NCI-H2029 (cell line): ENCODE measurements at places on chromosomes 16 and 17.
A peak's percentile ranks its signal among the peaks of the same experiment; 100 is the strongest.

DNA sequence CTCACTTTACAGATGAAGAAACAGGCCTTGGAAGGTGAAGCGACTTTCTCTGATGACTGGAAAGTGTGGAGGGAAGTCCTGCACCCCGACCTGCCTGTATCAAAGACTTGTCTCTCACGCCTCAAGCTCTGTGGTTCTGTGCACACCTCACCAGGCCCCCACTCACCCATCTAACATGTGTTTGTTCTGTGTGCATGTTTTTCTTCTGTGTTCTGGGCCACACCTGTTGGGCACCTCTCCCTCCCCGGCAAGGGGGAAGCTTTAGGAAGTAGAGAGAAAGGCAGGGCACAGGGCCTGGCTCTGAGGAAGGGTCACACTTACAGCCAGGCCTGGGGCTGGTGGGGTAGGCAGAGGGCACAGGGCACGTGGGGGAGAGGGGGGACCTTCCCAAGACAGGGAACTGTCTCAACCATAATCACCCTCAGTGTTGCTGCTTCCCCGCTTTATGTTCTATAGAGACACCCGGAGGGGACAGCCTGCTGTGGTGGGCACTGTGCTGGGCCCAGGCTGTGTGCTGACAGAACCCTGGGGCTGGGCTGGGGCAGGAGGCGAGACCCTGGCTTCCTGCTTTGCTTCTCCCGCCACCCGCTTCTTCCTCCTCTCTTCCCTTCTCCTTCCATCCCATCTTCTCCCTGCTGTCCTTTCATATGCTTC is 7.3 kb downstream of the RPRML start:
- DNase-seq, result no peak

GRCh38 chr16:280991-281659 is 734 bp downstream of the ARHGDIG start:
- no peak for DNase-seq

DNA sequence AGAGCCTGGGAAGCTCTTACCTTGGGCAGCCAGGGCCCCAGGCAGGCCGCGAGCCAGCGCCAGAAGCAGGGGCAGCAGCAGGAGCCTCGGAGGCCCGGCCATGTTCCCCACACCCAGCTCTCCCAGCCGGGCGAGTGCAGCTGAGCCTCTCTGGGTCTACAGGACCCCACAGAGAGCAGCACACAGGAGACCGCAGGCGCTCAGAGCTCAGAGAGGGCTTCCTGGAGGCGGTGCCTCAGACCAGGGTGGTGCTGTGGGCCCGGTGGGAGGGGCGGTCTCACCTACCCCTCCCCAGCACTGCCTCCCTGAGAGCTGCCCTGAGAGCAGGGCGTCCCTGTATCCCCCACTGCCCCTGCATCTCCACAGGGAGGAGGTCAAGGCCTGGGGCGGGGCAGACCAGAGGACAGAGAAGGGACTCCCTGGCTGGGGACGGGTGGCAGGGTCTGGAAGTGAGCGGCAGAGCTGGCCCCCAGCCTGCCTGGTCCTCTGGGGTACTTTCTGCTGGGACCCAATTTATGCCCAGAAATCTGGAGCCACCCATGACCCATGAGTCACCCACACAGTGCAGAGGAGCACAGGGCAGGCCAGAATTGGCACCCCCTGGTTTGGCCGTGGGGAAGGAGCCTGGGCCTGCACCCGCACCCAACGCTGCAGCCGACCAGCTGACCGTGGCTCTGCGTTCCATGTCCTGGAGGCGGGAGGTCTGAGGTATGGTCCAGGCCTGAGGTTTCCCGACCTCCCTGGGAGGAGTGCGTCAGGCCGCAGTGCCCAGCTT is at the start of gene CD7:
TSS of gene CD7 (minus strand) at position 215 of the 775 bp plus-strand sequence. CDS start at position 102, 113 bp downstream.
- DNase-seq, result no peak

DNA sequence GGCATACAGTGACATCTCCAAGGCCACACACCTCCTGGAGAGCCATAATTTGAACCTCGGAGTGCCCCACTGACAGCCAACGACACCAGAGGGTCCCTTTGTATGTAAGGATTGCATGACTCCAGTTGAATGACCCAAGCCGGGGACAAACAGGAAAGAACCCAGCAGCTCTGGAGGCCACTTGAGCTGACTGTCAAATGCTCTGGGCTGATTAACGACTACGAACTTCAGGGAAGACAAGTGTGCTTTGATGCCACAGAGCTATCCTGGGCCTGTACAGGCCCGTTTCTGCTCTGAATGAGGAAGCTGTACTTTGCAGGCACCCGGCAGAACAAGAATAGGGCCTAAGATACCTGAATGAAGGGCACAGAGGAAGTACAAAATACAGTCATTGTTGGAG is 404.6 kb downstream of the SLC39A11 start:
- no peak for DNase-seq

DNA sequence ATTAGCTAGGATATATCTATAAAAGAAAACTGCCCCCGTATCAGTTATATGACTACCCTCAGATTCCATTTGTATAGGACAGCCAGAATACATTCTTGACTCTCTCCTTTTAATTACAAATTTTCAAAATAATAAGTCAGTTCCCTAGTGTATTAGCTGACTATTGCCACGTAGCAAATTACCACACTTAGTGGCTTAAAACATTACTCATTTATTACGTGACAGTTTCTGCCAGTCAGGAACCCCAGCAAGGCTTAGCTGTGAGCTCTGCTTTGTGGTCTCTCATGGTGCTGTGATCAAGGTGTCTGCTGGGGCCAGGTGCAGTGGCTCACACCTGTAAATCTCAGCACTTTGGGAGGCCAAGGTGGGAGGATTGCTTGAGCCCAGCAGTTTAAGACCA is 13.9 kb upstream of the SCNN1B start:
- no peak for DNase-seq

DNA sequence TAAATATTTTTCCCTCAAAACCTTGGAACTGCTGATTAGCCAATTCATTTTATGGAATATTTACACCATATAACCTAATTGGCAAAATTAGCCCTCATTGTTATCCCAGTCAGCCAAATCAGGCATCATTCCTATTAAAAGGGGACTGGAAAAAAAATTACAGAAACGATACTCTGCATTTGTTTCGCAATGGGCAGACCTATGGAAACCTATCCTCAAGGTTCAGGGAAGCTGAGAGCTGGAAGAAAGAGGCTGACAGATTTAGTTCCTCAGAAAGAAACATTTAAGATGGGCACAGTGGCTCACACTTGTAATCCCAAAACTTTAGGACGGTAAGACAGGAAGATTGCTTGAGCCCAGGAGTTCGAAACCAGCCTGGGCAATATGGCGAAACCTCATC is 85.6 kb upstream of the RPH3AL start:
- DNase-seq, result no peak

DNA sequence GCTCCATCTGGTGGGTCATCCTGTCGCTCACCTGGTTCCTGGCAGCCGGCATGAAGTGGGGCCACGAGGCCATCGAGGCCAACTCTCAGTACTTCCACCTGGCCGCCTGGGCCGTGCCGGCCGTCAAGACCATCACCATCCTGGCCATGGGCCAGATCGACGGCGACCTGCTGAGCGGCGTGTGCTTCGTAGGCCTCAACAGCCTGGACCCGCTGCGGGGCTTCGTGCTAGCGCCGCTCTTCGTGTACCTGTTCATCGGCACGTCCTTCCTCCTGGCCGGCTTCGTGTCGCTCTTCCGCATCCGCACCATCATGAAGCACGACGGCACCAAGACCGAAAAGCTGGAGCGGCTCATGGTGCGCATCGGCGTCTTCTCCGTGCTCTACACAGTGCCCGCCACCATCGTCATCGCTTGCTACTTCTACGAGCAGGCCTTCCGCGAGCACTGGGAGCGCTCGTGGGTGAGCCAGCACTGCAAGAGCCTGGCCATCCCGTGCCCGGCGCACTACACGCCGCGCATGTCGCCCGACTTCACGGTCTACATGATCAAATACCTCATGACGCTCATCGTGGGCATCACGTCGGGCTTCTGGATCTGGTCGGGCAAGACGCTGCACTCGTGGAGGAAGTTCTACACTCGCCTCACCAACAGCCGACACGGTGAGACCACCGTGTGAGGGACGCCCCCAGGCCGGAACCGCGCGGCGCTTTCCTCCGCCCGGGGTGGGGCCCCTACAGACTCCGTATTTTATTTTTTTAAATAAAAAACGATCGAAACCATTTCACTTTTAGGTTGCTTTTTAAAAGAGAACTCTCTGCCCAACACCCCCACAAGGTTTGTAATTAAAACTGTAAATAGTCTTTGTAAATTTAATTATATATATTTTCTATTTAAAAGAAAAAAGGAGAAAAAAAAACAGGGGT is 1.7 kb downstream of the FZD2 start:
- no peak for DNase-seq

GRCh38 chr17:52754838-52755237 is 596.3 kb upstream of the CA10 start:
- no peak for DNase-seq

DNA sequence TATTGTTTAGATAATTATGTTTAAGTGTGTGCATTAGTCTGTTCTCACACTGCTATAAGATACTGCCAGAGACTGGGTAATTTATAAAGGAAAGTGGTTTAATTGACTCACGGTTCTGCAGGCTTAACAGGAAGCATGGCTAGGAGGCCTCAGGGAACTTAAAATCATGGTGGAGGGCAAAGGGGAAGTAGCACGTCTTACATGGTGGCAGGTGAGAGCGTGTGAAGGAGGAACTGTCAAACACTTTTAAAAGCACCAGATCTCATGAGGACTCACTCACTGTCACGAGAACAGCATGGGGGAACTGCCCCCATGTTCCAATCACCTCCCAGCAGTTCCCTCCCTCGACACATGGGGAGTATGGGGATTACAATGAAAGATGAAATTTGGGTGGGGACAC is 203.5 kb upstream of the GOT2 start:
- no peak for DNase-seq

DNA sequence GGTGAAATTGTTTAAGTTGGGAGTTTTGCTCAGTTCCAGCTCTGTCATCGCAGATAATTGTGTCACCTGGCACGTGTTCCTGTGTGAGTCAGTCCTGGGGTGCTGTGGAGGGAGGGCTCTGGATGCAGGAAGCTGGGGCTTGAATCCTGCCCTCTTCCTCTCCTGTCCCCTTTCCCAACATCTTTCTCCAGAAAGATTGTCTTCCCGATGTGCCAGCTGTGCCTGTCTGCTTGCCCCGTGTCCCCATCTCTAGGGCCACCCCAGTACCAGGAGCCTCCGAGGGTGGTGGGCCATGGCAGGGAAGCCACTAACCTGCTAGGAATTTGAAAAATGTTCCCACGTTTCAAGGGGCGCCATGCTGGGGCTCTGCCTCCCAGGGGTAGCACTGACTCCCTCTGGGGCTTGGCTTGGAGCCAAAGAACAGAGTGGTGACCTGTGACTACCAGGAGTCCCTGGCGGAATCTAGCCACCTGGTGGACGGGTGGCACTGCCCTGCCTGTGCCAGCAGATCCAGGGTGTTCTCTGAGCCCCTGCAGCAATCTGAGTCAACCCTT is 198.1 kb downstream of the ENGASE start:
- no peak for DNase-seq

- peak; percentile 48 for DNase-seq
Measured at GRCh38 chr17:51166198-51166986, at the start of gene NME2. NME2 (plus strand) TSS chr17:51166411; CDS start chr17:51166831, 420 bp downstream.

DNA sequence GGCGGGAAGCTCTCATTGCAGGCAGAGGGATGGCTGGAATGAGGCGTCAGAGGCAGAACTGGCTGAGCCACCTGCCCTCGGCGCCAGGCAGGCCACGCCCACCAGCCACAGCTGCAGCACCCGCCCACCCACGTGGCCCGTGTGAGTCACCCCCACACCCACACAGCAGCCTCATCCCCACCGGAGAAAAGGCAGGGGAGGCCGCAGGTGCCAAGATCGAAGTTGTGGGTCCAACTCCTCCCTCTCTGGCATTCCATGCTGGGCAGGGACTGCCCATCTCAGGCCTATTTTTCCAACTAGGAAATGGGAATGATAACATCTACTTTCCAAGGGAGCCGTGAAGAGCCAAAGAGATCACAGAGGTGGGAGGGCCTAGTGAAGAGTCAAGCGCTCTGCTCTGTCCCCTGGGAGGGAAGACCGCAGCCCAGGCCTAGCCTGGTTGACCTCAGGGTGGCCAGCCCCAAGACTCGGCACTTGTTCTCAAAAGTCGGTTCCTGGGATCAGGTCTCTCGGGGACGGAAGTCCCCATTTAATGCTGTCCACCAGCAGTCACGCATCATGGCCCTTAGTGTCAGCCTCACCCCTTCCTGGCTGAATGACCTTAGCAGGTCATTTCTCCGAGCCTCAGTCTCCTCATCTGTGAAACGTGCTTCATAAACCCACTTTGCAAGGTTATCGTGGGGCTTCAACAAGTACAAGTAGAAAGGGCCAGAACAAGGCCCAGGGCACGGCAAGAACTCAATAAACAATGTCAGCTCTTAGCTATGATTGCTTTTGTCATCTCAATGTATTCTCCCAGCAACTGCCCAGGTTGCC is at the start of gene TRPV3:
TSS of gene TRPV3 (minus strand) at position 45 of the 816 bp plus-strand sequence. CDS start 2,962 bp downstream, outside the sequence.
- DNase-seq, result no peak

- no peak for DNase-seq
Measured at GRCh38 chr16:6777624-6778023, 555.0 kb upstream of the RBFOX1 start.

DNA sequence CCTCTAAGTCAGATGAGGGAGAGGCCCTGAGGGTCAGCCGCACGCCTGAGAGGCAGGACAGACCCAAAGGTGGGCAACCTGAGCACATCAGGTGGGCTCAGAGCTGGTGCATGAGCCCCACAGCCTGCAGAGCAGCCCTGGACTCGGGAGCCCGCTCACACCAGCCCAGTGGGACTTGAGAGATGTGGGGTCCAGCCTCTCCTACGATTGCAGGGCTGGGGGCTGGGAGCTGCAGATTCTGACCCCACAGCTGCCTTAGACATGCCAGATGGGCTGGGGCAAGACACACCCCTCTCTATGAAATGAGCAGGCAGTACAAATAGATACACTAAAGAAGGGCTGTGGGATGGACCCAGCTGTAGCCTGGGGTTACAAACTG is 77.1 kb upstream of the RBL2 start:
- no peak for DNase-seq

DNA sequence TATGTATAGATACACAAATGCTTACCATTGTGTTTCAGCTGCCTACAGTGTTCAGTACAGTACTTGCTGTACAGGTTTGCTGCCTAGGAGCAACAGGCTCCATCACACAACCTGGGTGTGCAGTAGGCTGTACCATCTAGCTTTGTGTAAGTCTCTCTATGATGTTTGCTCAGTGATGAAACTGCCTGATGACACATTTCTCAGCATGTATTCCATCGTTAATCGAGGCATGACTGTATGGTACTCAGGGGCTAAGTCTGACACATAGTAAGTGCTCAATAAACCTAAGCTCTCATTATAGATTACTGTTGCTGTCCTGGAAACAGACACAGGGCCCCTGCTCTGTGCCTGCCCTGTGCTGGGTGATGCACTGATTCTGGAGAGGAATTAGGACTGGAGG is 18.1 kb downstream of the KCNJ12 start:
- DNase-seq, result no peak

DNA sequence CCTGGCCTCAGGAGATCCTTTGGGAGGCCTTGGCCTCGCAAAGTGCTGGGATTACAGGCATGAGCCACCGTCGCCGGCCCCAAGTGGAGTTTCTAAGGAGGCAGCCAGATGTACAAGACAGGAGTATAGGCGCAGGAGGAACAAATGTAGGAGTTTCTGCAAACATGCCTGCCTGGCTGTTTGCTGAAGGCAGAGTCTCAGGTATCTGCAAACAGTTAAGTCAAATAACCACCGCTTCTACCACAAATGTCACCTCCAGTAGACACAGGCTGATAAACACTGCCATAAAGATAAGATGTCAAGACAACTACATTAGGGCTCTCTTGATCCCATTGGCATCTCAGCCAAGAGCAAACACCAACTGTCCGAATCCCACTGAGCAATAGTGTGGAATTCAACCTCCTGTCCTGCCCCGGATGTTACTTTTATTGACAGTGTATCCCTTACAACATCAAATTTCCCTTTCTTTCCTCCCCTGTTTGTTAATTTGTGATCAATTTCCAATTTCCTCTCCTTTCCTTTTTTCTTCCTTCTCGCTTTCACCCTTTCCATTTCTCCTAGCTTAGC is 5.6 kb upstream of the COG1 start:
- peak; percentile 72 for DNase-seq

GRCh38 chr16:3876695-3877094 is 3.8 kb downstream of the CREBBP start:
- DNase-seq, result no peak
